ENCODE measurements at places on chromosomes 6 and 20. TPM values are rescaled to one million over a fixed set of nuclear protein-coding genes. Genes with fewer than 3 reads are reported as not detected.

DNA sequence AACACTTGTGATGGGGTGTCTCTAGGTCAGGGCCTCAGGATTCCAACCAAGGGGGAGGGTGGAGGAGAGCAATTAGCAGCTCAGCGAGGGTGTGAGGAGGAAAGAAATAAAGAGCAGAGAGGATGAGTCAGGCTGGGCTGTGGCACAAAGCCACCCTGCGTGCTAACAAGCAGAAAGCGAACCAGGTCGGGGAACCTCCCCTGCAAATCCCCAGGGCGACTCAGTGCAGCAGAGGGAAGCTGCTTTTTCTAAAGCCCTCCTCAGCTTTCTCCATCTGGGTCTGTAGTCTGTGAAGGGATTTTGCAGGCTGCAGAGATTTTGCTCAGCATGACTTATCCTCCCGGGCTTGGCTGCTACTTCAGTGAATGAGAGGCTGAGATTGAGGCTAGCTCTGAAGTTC, 6.6 kb upstream of the SPO11 start:
- DNase-seq, result no peak

DNA sequence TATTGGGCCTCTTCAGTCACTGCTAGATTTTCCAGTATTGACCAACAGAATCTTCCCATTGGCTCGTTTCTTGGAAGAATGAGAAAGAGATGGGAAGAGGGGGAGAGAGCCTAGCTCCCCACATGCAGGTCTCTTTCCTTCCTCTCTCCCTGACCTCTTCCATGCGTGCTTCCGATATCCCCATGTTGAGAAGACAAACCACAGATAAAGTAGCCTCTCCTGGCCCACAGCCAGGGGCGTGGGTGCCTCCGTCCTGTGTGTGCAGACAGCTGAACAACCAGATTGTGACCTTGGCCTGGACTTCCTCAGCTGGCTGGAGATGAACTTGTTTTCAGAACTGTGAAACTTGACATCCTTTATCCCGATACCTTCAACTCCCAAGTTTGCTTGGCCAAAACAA, 71.0 kb downstream of the EDN3 start:
- no peak for DNase-seq

KCNG1 gene
- total RNA-seq, result 20.3 TPM

HAO1 gene
- total RNA-seq, result not detected

DNA sequence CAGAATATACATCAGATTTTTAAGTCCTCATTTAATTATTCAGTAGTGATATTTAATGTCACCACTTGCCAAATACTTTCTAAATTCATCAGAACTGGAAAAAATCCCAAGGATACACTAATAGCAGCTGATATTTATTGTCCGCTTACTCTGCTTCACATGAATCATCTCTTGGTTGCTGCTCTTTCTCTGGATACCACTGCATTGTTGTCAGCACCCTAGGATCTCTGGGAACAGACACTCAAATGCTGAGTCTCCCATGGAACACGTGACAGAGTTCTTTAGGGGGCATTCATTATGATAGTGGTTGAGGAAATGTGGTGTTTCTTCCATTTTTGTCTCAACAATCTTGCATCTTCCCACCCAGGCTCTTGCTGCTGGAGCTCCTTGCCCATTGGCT, 318.0 kb downstream of the RFPL4B start:
- DNase-seq, result no peak

HLA-G gene
- total RNA-seq, result 8.8 TPM

TTI1 gene
- total RNA-seq, result 33.9 TPM

DNA sequence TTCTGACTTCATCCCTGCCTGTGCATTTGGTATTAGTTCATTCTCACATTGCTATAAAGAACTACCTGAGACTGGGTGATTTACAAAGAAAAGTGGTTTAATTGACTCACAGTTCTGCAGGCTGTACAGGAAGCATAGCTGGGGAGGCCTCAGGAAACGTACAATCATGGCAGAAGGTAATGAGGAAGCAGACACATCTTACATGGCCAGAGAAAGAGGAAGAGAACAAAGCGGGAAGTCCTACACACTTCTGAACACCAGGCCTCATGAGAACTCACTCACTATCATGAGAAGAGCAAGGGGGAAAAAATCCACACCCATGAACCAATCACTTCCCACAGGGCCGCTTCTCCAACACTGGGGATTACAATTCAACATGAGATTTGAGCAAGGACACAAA, 303.9 kb downstream of the CBLN4 start:
- no peak for DNase-seq

GRCh38 chr20:41609474-41609873, 8.7 kb downstream of the CHD6 start:
- DNase-seq, result no peak

DNA sequence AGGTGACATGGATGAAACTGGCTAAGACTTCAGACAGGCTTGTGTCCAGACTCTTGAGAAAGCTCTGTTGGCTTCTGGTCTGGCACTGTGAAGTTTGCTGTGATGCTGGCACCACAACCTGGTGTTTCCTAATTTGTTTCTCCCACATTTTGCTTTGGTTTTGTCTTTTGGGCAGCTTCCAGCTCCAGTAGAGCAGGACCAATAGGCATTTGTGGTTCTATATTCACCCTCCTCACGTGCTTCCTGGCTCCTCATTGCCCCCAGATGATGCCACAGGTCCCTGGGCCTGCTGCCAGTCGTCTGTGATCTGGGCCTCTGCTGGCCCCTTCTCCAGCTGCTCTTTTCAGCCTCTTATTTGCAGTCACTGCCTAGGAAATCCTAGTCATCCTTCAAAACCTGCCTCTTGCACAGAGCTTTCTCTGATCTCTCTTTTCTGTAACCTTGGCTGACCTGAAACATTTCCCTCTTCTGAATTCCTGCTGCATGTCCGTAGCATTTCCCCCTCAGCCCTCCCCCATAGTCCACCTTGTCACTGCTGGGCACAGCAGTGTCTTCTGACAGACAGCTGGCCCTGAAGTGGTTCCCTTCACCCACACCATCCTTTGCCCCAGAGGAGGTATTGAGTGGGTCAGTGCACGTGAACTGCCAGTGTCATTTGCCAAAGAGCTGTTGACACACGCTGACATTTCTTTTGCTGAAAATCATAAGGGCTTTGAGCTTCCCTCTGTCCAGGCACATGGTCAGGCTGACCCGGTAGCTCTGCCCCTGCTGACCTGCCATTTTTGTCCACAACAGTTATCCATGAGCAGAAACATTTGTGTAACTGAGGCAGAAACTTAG, 63.0 kb downstream of the PTPN1 start:
- no peak for DNase-seq

DNA sequence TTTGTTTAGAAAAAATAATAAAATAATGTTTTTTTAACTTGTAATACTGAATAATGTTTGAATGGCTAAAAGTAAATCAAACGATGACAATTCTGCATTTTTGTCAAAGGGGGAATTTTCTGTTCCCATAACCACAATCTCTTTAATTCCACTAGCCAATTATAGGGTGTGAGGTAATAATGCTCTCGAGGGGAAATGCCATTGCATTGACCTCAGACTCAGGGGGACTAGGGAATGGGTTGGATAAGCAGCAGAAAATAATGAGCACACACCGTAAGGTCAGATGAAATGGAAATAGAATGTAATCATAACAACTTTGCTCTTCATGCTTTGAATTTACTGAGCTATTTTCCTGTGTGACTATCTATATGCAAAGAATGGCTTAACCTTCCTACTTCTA, 584.7 kb downstream of the RFPL4B start:
- no peak for DNase-seq

- no peak for DNase-seq
These were observed 12.1 kb downstream of the SLC2A4RG start for GRCh38 chr20:63751471-63752271.

KHDC1 gene
- total RNA-seq, result 2.9 TPM
